Stimulated activated CD4-positive, alpha-beta T cell treated with anti-CD3 and anti-CD28 coated beads, Interleukin-1b, Interleukin-23, amount 100 ng/mL, for 1 hour (primary cell): ENCODE measurements at places on chromosomes 12 and 14.

DNA sequence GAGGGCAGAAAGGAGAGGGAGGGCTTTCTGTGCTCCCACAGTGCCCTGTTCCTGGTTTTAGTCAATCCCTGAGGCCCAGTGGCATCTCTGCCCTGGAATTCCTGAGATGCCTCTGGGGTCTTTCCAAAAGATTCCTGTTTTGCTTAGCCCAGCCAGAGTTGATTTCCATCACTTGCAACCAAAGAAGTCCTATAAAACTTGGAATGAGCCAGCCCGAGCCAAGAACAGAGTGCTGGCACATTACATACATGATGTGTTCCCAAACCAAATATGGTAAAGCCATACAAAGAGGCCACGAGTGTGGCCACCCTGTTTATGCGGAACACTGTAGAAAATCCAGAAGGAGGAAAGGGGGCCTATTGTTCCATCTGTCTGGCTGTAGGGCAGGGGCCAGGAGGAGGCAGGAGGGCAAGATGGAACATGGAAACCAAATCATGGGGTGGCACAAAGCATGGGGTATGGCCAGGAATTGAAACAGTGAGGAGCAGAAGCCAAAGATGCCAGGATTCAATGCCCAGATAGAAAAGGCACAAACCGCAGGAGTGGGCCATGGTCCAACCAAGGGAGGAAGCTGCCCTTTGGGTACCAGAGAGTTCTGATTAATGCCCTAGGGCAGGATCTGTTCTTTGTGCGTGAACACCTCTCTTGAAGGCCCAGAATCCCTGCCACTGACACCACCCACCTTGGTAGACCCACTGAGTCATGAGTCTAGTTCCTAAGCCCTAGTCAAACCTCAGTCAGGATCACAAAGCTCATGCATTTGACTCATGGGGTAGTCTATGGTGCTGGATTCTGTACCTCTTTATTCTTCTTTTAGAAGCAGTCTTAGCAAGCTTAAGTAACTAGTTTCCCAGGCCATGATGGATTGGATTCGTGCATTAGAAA, 75.2 kb downstream of the LRRC74A start:
- no peak for DNase-seq

GRCh38 chr12:92065018-92065499, 80.6 kb downstream of the BTG1 start:
- DNase-seq, result no peak

DNA sequence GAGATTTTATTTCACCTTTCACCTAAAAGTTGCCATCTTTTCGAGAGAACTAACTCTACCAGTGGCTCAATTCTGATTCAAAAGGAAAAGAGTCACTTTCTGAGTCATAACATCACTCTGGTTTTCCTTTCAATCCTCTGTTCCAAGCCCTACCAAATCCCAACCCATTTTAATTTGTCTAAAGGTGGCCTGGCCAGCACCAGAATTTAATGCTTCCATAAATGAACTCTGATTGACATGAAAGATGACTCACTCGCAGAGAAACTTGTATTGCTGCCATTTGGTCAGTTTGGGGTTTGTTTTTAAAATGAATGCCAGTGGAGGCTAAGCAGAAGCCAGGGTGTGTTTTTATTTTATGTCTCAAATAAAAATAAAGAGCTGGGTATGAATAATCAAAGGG, 117.4 kb upstream of the SOX5 start:
- DNase-seq, result no peak

DNA sequence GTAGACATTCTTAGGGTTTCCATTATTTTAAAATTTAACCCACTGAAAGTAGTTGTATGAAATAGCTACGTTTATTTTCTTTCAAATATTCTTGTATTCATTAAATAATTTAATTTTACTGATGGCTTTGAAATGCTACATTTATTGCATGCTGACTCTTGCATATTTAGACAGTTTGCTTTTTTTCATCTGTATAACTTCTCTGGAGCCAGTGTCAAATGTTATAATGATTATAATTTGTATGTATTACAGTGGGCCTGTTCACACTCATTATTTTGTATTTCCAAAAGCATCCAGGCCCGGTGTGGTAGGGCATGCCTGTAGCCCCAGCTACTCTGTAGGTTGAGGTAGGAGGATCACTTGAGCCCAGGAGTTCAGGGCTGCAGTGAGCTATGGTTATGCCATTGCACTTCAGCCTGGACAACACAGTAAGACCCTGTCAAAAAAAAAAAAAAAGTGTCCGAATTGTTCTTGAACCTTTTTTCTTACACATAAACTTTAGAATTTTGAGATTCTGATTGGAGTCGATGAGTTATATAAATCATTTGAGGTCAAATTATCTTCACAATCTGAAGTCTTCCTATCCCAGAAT, 905 bp downstream of the ZNF84 start:
- DNase-seq, result no peak

DNA sequence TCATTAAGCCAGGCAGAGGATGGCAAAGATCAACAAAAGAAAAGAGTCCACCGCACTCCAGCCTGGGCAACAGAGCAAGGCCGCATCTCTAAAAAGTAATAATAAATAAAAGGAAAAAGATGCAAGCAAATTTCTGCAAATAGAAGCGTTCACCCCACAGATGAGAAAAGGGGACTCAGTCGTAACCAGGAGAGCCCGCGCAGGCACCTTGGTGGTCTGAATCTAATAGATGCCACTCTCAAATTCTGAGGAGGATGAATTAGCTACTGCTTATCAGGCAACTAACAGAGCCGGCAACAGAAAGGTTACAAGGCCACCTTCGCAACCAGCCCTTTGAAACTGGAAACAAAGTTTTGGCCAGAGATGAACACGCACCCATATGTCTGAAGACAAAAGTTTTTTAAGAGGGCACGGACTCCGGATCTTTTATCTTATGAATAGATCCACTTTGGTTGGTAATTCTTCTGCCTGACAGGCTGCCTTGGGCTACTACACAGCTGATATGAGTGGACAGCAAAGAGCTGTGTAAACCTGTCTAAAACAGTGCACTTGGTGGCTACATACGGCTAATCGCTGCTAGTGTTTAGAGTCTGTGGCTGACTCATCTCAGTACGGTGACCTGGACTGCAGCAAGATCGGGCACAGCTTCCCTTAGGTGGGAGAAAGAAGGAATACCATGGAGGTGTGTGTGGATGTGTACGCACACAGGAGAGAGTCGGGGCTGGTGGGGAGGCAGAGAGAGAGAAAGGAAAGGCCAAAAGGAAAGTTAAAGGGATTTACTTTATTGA, 32.9 kb upstream of the TTC7B start:
- no peak for DNase-seq

- no peak for DNase-seq
Observed at GRCh38 chr12:127485528-127485927, 781.4 kb upstream of the TMEM132C start.
